HepG2 (cell line): ENCODE measurements at places on chromosomes 12 and 14.

DNA sequence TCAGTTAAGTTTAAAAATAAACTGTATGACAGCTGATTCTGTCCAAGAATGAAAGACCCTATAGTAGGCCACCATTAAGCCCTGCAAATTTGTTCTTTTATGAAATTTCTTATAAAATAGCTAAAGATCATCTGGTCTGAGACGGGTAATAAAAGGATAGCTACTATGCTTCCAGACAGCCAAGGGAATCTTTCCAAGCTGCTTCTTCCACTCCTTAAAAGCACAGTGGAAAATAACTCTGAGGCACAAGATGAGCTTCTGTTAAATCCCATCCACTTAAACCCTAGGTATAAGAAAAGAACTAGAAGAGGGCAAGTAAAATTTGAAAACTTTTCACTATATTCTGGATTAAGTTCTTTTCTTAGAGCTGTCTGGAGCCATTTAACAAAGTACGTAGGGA is 194.3 kb downstream of the CAPZA3 start:
- DNase-seq, result no peak

GRCh38 chr14:22200977-22201605 is 387.9 kb downstream of the DAD1 start:
- peak; percentile 71 for DNase-seq

GRCh38 chr14:48954446-48954845 is 631.7 kb downstream of the RPS29 start:
- no peak for DNase-seq

DNA sequence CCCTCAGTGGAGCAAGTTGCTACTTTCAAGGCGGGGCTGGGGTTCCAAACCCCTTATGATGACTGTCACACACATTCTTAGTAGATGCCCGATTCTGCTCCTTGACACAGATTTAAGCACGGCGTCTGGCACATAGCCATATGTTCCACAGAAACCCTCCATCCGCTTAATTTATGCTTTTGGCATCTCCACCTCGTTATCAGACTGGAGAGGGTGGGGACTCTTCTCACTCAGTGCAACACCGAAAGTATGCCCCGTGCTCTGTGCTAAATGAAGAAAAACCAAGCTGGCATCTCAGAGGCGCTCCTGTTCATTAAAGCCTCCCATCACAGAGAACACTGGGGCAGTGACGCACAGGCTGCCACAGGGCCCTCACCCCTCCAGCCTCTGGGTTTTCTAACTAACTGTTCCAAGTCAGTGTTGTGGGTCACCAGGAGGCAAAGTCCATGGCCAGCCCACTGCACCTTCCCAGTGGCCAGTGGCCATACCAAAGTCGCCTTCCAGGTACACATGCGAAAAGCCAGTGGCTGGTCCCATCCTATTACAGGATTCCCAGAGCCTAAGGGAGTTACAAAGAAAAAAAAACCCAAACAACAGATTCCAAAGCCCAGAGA is 27.3 kb downstream of the CCDC88C start:
- DNase-seq, result no peak

DNA sequence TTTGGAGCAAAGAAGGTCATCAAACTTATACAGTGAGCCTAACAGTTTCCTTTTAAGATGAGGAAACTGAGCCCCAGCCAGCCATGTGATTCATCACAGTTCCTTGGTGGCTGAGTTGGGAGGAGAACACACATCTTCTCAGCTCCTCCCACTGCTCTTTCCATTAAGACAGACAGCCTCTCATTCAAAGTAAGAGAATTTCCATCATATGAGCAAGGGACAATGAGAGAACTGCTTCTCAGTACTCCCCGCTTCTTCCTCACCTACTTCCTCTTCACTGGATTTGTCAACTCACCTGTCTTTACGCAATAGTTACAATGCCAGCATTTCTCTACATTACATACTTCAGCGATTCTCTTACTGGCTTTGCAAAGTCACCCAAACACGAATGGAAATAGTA is 2.2 kb downstream of the IFNG start:
- no peak for DNase-seq

GRCh38 chr12:48615681-48616080 is 45.8 kb upstream of the LALBA start:
- no peak for DNase-seq

- no peak for DNase-seq
Measured at GRCh38 chr12:82357340-82357739, 847 bp downstream of the CCDC59 start.

GRCh38 chr14:103530390-103530789 is 1.4 kb downstream of the TRMT61A start:
- no peak for DNase-seq

- no peak for DNase-seq
Measured at GRCh38 chr14:91573894-91574837, 64.1 kb upstream of the PPP4R3A start.

DNA sequence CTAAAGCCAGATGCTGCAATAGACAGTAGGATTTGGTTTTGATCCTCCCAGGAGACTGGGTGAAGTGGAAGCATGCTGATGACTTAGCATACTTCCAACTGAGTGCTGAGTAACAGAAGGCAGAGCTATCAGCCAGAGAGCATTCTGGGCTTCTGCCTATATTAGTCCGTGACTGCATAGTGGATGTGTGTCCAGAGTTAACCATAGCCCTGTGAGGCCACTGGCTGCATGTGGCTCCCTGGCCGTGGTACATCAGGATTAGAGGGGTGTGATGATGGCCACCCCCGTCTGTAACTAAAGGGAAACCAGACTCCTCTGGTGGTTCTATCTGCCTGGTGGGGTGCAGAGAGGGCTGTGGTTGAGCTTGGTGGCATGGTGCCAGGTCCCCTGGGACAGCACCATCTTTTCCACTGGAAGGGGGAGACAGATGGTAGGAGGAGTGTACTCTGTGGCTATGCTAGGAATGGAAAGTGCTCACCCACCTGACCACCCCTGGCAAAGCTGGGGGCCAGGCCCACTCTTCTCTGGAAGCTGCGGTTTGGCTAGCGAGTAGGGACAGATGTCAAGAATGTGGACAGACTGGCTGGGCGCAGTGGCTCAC is 27.4 kb downstream of the ABCD4 start:
- DNase-seq, result no peak
